ENCODE measurements at places on chromosomes 4 and X.

DNA sequence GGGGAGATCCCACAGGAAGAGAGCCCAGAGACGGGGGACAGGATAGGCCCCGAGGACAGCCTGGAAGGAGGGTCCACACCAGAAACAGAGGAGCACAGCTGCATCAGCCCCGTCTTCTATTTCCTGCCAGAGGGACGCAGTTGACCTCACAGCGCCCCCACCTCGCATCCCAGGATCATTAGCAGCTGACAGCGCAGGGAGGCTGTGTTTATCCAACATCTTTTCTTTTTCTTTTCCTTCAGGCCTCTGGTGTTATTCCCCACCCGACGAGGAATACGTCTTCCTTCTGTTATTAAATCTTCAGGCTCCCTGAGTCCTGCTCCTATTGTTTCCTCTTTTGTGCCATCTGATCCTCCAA lies 75.4 kb downstream of the DCHS2 start:
- no peak for DNase-seq

GRCh38 chr4:72473434-72473900 lies 95.6 kb downstream of the ADAMTS3 start:
- no peak for DNase-seq

- no peak for DNase-seq
These were observed 39.9 kb upstream of the PCDH19 start for GRCh38 chrX:100449696-100450608.

- no peak for DNase-seq
These were observed 13.9 kb downstream of the FNIP2 start for GRCh38 chr4:158782551-158783360.

GRCh38 chr4:81452452-81453006 lies 19.2 kb downstream of the RASGEF1B start:
- DNase-seq = no peak

GRCh38 chrX:15492469-15492868 lies 664 bp downstream of the PIR start:
- no peak for DNase-seq

DNA sequence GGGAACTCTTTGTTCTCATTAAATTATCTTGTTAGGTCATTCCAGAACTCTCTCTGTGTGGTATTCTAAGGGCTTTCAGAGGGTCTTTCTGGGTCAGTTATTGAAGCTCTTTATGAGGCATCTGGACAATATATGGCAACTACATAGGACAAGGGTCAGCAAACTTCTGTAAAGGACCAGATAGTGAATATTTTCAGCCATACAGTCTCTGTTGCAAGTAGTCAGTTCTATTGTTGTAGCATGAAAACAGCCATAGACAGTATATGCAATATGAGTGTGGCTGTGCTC lies 35.1 kb downstream of the HADH start:
- no peak for DNase-seq

Measured in COR-L47 (cell line).